HCEC 1CT (cell line): ENCODE measurements at places on chromosomes 12 and 14.

GRCh38 chr12:948238-948637 is 1.3 kb downstream of the RAD52 start:
- no peak for DNase-seq

- no peak for DNase-seq
Observed at GRCh38 chr14:96727980-96728717, 69.0 kb upstream of the VRK1 start.

DNA sequence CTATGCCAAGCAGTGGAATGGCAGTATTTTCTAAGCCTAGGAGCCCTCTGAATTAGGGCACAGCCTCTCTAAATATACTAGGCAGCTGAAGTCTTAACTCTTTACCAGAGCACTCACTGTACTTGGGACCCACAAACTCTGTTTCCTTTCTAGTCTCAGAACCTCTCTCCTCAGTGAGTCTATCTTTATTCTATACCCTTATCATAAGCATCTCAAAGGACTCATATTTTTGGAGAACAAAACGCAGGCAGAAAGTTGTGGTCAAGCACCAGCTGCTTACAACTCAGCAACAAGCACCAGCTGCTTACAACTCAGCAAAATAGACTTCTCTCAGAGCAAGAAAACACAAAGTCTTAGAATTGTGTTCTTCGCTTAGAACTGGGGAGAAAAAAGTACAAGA is 993 bp downstream of the CCDC196 start:
- DNase-seq, result no peak

- no peak for DNase-seq
Observed at GRCh38 chr12:39441963-39442830, 723 bp downstream of the KIF21A start.

DNA sequence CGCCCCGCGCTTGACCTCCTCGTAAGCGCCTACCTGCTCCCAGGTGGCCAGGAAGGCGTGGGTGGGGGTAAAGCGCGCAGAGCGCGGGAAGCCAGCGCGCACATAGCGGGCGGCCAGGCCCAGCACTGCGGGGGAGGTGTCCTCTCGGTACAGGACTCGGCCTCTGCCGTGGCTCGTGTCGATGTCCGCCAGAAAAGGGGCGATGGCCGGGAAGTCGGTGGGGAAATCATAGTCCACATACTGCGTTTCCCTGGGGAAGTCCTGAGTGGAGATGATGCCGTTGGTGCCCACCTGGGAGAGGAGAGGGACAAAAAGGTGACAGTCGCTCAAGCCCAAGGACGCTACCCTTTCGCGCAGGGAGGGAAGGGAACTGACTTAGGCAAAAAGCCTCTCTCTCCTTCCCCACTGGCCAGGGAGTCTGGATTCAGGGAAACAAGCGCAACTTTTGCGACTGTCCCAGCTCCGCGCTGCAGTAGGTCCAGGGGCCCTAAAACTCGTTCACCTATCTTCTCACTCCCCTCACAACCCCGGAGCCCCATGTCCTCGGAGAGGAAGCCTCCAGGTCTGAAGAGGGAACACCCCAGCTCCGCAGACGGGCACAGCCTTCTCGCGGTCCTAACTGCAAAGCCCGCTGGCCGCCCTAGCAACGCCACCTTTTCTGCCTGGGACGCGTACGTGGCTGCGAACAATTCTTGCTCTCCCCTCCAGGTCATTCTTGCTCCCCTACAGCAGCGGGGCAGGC is 815 bp downstream of the NID2 start:
- DNase-seq, result peak; percentile 54
